ENCODE measurements at places on chromosomes 3 and 15.

DNA sequence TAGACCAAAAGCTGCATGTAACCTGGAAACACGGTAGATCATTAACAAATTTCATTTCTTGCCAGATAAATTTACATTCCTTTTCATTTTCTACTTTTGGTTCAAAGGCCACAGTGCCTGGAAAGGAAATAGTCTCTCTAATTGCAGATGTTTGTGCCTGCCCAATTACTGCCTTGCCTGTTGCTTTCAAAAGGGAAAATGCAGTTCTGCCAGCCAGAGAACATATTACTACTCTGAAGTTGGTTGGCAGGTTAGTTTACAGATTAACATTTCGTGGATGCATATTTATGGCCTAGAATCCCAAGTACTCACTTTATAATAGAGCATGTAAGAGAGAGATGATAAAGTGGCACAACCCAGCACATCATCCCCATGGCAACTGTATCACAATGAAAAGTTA, 124.3 kb upstream of the LRRC3B start:
- H3K4me1 ChIP-seq = no peaks in the 10 kb centered on the region
- no peak overlapping the region for H3K4me3 ChIP-seq
- no peak overlapping the region for H3K27ac ChIP-seq
- no peak for DNase-seq

GRCh38 chr3:187795207-187795960, 50.1 kb upstream of the BCL6 start:
- no peaks in the 10 kb centered on the region for H3K36me3 ChIP-seq
- H3K27ac ChIP-seq = no peak overlapping the region
- H3K27me3 ChIP-seq = peaks cover 1% of the 10 kb centered on the region

DNA sequence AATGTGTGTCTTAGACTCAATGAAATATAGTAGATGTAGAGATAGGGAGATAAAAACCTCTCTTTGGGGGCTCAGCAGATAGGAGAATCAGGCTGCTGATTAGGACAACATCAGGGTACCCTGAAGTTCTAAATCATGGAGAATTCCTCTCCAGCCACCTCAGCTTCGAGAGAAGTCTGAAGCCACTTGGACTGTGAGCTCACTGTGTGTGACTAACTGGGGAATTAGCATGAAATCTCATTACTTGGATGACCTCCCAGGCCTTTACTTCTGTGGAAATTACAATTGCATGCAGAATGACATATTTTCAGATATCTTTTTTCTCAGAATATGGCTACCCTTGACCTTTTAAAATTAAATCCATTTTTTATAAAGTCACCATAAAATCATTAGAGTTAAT, 128.0 kb upstream of the MRPL3 start:
- no peak overlapping the region for H3K4me3 ChIP-seq
- no peaks in the 10 kb centered on the region for H3K4me1 ChIP-seq
- no peaks in the 10 kb centered on the region for H3K27me3 ChIP-seq
- no peaks in the 10 kb centered on the region for H3K36me3 ChIP-seq
- DNase-seq = no peak

DNA sequence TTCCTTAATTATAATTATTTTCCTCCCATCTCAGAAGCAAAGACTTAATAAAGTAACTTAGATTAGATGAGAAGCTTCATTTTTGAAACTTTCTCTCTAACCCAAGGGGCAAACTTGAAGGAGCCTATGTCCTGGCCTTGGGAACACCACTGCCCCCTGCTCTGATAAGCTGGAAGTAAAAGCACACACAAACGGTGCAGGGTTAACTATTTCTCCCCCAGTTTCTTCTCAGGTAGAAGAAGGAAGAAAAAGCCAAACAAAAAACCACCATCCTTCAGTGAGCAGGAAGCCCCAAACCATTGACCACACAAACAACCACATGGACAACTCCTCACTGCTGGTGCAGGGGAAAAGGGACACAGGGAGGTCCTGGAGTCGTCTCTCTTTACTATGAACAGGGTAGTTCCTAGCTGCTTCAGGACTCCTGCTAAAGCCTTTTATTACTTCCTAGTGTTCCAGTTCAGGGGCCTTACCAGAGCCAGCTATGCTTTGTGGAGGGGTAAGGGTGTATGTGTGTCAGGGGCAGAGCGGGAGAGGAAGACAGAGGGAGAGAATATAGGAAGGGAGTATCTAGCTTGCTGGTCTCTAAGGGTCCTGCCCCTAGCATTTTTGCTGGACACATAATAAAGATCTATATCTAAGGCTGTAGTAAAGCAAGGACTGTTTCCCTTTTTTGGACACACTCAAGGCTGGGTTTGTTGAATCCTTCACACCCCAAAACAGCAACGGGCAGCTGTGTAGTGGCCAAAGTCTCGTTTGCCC, 94.0 kb upstream of the UMPS start:
- no peak for DNase-seq
- no peaks in the 10 kb centered on the region for H3K36me3 ChIP-seq
- H3K27ac ChIP-seq = no peak overlapping the region
- no peaks in the 10 kb centered on the region for H3K27me3 ChIP-seq

DNA sequence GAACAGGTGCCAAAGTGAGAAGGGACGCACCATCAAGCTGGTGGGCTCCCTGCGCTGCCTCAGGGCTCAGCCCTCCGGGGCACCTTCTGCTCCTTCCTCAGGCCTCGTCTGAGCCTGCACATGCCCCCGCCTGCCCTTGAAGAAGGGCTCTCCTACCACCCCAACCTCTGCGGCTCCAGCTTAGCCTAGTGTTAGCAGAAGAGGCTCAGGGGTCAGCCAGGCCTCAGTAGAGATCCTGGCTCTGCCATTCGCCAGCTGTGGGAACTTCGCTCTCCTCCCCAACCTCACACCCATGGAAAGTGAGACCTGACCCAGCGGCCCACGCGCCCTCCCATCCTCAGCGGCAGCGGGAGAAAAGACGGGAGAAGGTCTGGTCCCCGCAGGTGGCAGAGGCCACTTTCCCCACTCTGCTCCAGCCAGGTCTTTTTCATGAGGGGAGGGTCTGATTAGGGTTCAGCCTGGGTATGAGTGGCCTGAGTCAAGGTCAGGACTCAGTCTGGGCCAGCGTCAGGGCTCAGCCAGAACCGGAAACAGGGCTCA, 8.2 kb downstream of the GRIP2 start:
- H3K4me1 ChIP-seq = peaks cover 36% of the 10 kb centered on the region
- H3K36me3 ChIP-seq = no peaks in the 10 kb centered on the region
- no peak for DNase-seq
- H3K27ac ChIP-seq = no peak overlapping the region
- H3K4me3 ChIP-seq = no peak overlapping the region

DNA sequence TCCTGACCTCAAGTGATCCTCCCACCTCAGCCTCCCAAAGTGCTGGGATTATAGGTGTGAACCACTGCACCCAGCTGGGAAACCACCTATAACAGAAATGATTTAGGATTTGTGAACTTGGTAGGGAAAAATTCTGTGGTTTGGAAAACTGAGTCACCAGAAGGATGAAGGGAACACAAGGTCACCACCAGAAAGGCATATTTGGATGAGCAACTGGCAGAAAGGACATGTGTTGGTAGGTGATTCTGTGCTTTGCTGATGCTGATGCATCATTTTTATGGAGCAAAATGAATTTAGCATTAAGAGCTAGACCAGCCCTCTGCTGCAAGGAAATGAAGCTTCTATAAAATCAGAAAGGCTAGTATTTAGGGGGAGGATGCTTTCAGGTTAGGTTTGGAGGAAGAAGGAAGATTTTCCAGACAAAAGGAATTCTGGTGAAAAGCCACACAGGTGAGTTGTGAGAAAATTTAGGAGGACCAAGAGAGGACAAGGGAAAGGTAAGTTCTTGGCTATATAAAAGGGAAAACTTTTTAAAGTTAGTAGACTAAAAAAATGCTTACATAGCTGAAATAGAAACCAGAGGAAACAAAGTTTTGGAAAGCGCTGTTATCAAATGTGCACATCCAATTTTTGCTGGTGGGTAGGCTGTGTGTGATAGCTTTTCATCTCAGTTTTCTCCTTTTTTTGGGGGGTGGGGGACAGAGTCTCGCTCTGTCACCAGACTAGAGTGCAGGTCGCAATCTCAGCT, 3.6 kb downstream of the PXK start:
- H3K27ac ChIP-seq = no peak overlapping the region
- H3K36me3 ChIP-seq = no peaks in the 10 kb centered on the region
- H3K27me3 ChIP-seq = peaks cover 12% of the 10 kb centered on the region
- no peaks in the 10 kb centered on the region for H3K4me1 ChIP-seq
- H3K4me3 ChIP-seq = no peak overlapping the region

- peaks cover 8% of the 10 kb centered on the region for H3K27me3 ChIP-seq
- no peaks in the 10 kb centered on the region for H3K4me1 ChIP-seq
- DNase-seq = no peak
- no peaks in the 10 kb centered on the region for H3K36me3 ChIP-seq
Observed at GRCh38 chr3:43102773-43103480, 3.0 kb downstream of the POMGNT2 start.

DNA sequence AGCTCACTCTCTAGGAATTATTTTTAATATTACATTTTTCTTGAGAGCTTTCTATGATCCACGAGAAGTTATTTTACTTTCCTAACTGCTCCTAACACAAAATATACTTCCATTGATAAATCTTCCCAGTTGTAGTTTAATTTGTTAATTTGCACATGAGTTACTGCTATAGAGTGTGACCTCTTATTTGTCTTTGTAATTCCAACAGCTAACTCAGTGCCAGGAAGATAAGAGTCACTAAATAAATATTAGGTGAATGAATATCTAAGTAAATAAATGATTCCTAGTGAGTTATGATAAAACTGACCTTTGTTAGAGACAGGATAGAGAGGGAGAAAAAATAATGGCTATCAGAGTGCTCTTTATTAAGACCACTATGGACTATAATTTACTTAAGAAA, 319.9 kb downstream of the NAALADL2 start:
- H3K4me3 ChIP-seq = no peak overlapping the region
- DNase-seq = no peak
- no peak overlapping the region for H3K27ac ChIP-seq
- H3K4me1 ChIP-seq = no peaks in the 10 kb centered on the region

DNA sequence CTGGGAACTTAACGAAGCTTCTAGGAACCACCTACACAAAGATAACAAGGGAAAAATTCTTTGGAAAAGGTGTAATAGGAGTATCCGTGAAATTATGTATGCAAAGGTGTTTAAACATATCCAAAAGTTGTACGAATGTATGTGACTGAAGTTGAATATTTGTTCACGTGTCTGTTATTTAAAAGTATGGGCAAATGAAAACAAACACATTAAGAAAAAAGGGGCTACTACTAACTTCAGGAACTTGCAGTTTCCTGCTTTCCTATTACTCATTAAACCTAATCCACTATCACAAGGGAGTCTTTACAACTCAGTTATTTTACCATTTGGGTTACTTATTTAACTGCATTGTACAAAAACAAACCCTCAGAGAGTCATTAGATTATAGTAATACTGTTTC, 33.9 kb upstream of the GRAMD1C start:
- peaks cover 15% of the 10 kb centered on the region for H3K36me3 ChIP-seq
- no peak overlapping the region for H3K27ac ChIP-seq
- no peaks in the 10 kb centered on the region for H3K27me3 ChIP-seq
- DNase-seq = no peak
- H3K4me1 ChIP-seq = no peaks in the 10 kb centered on the region

GRCh38 chr3:69409831-69410230, 23.9 kb upstream of the FRMD4B start:
- H3K4me3 ChIP-seq = no peak overlapping the region
- no peak for DNase-seq
- no peak overlapping the region for H3K27ac ChIP-seq
- no peaks in the 10 kb centered on the region for H3K36me3 ChIP-seq
- no peaks in the 10 kb centered on the region for H3K4me1 ChIP-seq

GRCh38 chr15:72503147-72503546, 29.0 kb downstream of the ARIH1 start:
- no peak for DNase-seq
- H3K27ac ChIP-seq = no peak overlapping the region
- no peaks in the 10 kb centered on the region for H3K4me1 ChIP-seq
- no peaks in the 10 kb centered on the region for H3K36me3 ChIP-seq

DNA sequence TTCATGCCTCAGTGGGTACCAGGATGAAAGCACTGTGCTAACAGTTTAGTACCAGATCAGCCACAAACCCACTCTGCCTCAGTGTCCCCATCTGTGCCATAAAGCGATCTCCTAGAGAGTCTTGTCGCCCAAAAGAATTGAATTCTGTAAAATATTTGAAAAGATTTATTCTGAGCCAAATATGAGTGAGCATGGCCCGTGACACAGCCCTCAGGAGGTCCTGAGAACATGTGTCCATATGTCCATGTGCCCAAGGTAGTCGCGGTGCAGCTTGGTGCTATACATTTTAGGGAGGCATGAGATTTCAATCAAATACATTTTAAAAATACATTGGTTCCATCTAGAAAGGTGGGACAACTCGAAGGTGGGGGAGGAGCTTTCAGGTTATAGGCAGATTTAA, 15.4 kb upstream of the NOX5 start:
- H3K36me3 ChIP-seq = no peaks in the 10 kb centered on the region
- H3K27ac ChIP-seq = no peak overlapping the region
- DNase-seq = no peak

DNA sequence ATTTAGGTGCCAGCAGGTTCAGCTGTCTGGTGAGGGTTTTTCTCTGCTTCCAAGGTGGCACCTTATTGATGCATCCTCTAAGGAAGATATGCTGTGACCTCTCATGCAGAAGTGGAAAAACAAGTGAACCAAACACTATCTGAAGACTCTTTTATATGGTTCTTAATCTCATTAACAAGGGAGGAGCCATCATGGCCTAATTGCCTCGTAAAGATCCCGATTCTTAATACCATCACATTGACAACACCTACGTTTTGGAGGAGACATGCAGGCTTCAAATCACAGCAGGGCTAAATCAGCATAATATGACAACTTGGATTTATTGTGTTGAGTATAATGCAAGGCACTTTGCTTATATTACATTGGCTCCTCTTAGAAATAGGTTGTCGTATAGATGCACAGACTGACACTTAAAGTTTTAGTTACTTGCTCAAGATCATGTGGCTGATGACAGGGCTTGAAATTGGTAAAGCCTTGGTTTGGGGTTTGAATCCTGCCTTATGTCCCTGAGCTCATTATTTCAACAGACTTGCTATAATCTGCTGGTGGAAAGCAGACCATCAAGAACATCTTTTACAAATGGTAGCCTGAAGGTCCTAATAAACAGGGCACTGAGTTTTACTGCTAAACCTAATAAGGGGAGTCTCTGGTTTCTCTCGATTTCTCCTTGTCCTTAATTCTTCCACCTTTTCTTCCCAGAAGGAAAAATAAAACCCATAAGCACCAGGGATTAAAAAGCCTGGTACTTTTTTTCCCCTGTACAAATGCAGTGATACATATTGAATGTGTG, 88.2 kb downstream of the PTPRG start:
- H3K4me3 ChIP-seq = no peak overlapping the region
- no peaks in the 10 kb centered on the region for H3K36me3 ChIP-seq
- peaks cover 10% of the 10 kb centered on the region for H3K4me1 ChIP-seq
- no peak for DNase-seq
- H3K27me3 ChIP-seq = no peaks in the 10 kb centered on the region

- no peak within 1 kb of the TSS for H3K27ac ChIP-seq
- H3K4me3 ChIP-seq = peak within 1 kb of the TSS; percentile 57
- H3K36me3 ChIP-seq = peaks cover 6% of the 10 kb centered on the region
- no peak for DNase-seq
- H3K4me1 ChIP-seq = peaks cover 14% of the 10 kb centered on the region
- no peaks in the 10 kb centered on the region for H3K27me3 ChIP-seq
Observed at GRCh38 chr15:90883976-90884718, at the start of gene FES. TSS of gene FES (plus strand) at chr15:90884504. CDS start at chr15:90885046, 542 bp downstream.

- no peaks in the 10 kb centered on the region for H3K36me3 ChIP-seq
- no peak overlapping the region for H3K4me3 ChIP-seq
- no peaks in the 10 kb centered on the region for H3K4me1 ChIP-seq
Observed at GRCh38 chr15:46442184-46442583, 807.4 kb downstream of the SQOR start.

Measured in H1 (cell line).